Lung microvascular endothelial cell (primary cell): ENCODE measurements at places on chromosomes 6 and 20. TPM values are rescaled to one million over a fixed set of nuclear protein-coding genes. Genes with fewer than 3 reads are reported as not detected.

The DEFB132 gene
- total RNA-seq, result not detected in 2 replicates

The SNPH gene
- total RNA-seq, result 1.8 and 2.6 TPM in 2 replicates

The RIMS1 gene
- 25.7 and 51.8 TPM in 2 replicates for total RNA-seq

The CST5 gene
- total RNA-seq, result not detected in 2 replicates

The ZBTB46 gene
- total RNA-seq, result 37.7 and 46.4 TPM in 2 replicates

The C20orf202 gene
- total RNA-seq, result not detected in 2 replicates

The POLR1C gene
- 23.8 and 27.0 TPM in 2 replicates for total RNA-seq

The C6orf58 gene
- not detected in 2 replicates for total RNA-seq

The DNMT3B gene
- 0.60 and 1.3 TPM in 2 replicates for total RNA-seq

The APOM gene
- total RNA-seq, result 0.22 and 0.40 TPM in 2 replicates

The RCAN2 gene
- total RNA-seq, result under 0.01 TPM in 1 of 2 replicates, not detected in the other

The UST gene
- under 0.01 TPM in 2 replicates for total RNA-seq

The BFSP1 gene
- total RNA-seq, result 0.60 and 1.7 TPM in 2 replicates

The GJA10 gene
- not detected in 2 replicates for total RNA-seq

The COL12A1 gene
- total RNA-seq, result 0.60 and 1.1 TPM in 2 replicates

The LCA5 gene
- 2.0 and 2.2 TPM in 2 replicates for total RNA-seq

The RNF39 gene
- total RNA-seq, result not detected in 2 replicates

The WFDC12 gene
- total RNA-seq, result not detected in 2 replicates

The C20orf141 gene
- not detected in 2 replicates for total RNA-seq

The LGSN gene
- total RNA-seq, result not detected in 2 replicates

The SAPCD1 gene
- 1.6 and 2.0 TPM in 2 replicates for total RNA-seq
